B cell (primary cell): ENCODE measurements at places on chromosomes 4 and X.
A peak's percentile ranks its signal among the peaks of the same experiment; 100 is the strongest.

GRCh38 chr4:1705732-1706131 is 6.4 kb downstream of the SLBP start:
- DNase-seq, result no peak

- DNase-seq, result no peak
Measured at GRCh38 chr4:150192986-150193385, 114.7 kb downstream of the DCLK2 start.

DNA sequence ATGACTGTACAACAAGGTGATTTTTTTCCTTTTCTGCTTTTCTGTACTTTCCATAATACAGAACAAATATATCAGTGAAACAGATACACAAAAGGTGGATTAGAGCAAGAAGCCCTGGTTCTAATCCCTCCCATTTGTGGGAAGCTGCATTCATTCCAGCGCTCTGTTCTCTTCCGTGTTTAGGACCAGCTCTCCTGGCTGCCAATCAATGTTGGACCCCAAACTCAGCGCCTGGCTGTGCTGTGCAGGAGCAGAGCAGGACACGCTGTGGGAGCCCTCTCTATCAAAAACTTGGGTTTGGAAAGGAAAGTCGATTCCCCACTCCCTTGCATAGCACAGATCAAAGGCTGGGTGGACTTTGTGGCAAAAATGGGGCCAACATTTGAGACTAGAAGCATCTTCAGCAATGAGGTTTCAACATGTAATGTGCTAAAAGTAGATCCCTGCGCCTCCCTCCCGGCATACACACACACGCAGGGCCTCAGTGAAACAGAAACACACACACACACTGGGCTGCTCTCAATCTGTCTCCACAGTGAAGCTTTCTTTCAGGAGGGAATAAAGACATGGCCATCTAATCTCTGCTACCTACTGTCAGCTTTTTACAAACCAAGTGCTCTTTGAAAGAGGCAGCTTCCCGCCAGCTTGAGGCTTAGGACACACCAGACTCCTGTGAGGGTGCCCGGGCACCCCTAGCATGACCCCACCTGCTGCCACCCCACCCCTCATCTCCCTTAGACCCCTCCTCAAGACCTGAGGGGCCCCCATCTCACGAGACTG is 12.2 kb downstream of the WDR1 start:
- DNase-seq, result no peak

GRCh38 chr4:98937986-98938720 is 9.2 kb upstream of the EIF4E start:
- no peak for DNase-seq

- DNase-seq, result no peak
Measured at GRCh38 chr4:118177126-118177525, 142.8 kb downstream of the NDST3 start.

DNA sequence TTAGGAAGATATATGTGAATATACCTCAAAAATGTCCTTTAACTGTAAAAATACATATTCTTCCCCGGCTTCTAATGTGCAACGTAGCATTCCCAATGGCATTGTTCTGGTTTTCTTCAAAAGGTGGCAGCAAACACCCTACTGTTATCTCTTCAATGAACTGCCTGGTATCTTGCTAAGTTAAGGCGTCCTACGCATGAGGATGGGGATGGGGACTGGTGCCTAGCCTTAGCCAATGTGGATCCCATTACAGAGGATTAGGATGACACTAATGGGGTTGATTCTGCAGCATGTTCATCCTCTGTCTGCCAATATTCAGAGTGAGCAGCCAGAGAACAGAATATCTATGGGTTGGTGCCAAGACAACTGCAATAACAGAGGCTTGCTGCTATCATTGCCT is 334.9 kb upstream of the ADGRL3 start:
- no peak for DNase-seq

DNA sequence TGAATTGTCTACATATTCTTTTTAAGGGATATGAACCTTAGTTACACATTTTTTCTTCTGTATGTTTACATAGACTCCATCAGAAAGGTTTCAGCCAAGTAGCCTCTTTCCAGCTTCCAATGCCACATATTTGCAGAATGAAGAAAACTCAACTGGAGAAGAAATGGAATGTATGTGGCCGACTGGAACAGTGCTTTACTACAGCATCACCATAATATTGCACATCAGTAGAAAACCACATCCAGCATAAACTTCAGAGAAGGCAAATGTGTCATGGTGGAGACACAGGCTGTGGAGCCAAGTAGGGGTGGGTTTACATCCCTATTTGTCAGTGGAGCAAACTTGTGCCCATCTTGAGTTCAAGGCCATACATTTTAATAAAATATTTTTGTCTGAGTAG is 204.8 kb upstream of the LDB2 start:
- DNase-seq, result no peak

- no peak for DNase-seq
Measured at GRCh38 chrX:57227691-57228090, 58.8 kb upstream of the FAAH2 start.

DNA sequence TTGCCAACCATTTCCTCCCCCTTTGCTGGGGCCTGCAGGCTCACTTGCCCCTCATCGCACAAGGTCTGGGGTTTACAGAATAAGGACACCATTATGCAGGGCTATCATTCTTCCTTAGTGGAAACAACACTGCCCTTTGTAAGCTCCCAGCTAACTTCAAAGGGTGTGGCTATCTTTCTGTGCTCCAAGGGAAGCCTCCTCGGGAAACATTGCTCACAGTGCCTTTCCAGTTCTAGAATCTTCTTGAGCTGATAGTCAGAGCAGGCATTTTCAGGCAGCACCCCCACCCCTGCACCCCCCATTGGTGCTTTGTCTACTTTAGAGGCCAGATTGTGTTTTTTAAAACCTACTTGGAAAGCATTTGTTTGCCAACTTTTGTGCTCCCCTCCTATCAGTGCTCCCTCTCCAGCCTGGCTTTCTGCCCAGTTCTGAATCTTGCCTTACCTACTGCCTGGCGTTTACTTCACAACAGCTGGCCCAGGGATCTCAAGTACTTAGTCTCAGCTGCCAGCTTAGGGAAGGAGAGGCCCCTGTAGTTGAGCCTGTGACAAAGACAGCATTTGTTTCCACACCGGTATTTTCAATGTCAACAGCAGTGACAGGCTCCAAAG is 53.5 kb downstream of the PLAC1 start:
- DNase-seq, result no peak

DNA sequence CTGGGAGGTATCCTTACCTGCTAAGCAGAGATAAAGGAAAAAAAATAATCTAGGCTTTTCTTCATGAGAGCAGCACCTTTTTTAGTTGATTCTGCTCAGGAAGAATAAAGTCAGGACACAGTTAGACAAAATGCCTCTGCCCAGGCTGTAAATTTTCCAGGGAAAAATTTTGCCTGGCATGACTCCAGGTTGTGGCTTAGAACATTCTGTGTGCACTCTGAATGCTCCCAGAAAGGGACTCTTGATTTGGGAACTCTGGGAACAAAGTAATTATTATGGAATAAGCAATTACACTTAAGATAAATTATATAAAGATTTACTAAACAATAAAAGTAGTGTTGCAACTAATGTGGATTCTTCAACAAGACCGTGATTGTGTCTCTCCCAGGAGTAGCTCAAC is 826.2 kb upstream of the TENM3 start:
- no peak for DNase-seq

GRCh38 chr4:139208404-139208945 is 31.5 kb upstream of the ELF2 start:
- DNase-seq, result peak; percentile 29

DNA sequence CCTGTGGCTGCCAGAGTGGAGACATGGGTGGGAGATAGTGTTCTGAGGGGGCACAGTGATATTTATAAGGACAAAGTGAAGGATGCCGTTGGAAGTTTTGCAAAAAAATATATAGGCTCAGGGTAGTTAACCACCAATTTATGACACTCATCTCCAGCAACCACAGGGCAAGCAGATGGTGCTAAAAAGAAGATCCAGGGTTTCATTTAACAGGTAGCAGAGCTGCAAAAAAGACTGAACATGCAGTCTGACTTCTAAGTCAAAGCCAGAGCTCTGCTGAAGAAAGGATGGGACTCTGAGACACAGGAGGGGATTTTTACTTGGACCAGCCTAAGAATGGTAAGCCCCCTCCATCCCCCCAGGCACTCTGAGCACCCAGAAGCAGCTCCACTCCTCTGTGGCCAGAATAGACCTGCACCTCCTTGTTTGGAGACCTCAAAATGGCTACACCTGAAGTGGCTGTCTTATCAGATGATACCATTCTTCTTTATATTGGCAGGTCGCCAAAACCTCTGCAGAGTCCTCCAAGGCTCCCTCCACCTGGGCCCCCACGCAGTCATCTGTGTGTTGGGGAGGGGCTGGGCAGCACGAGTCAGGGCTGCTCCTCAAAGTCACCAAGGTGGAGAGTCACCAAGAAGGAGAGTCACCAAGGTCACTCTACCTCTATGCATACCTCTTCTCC is 161.4 kb upstream of the FAM9B start:
- DNase-seq, result no peak

DNA sequence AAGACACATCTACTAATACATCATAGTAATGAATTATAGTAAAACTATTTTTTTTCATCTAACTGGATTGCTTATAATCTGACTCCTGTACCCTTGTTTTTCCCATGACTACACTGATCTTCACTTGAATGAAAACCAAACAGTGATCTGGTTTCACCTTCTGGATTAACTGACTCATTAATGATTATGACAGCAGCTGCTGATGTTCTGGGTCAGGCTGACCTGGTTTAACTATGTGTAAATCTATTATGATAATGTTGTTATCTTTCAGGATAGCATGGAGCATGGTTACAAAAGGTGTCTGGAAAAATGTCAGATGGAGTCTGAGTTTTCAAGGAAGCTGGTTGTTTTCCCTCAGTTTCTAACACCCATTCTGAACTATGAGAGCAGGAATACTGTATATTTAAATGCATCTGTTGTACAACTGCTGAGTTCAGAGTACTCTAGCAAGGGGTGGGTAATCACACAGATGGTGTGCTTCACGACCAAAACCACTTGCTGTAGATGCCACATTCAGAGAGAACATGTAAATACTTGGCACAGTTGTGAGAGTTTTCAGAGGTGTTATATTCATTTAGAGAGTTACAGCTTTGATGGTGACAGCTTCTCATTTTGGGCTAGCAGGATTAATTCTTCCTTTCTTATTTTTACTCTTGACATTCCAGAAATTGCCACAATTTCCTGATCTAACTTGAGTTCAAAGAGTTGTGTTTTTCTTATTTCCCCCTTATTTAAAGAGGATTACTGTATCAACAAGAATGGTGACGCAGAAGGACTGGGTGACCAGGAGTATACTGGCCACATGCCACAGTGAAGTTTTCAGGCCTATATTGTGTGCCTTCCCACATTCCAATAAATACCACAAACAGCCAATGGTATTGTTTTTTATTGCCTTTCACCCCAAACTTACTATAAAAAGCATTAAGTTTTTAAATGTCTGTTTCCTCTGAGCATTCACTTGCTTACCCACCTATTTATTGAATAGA is 249.7 kb upstream of the TET2 start:
- DNase-seq, result no peak

DNA sequence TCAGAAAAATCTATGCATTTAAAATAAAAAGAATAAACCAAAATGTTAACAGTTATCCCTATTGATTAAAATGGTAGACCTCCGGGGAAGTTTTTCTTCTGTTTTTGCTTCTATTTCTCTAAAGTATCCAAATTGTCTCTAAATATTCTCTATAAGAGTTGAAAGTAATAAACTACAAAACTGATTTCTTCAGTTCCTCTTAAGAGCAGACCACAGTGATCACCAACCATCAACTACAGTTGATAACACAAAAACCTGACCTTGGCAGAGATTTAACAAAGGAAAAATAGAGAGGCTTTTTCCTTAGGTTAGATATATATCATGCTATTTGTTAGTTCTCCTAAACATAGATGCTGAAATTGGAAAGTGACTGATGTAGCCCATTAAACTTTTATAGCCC is 27.3 kb downstream of the DDX60 start:
- no peak for DNase-seq

DNA sequence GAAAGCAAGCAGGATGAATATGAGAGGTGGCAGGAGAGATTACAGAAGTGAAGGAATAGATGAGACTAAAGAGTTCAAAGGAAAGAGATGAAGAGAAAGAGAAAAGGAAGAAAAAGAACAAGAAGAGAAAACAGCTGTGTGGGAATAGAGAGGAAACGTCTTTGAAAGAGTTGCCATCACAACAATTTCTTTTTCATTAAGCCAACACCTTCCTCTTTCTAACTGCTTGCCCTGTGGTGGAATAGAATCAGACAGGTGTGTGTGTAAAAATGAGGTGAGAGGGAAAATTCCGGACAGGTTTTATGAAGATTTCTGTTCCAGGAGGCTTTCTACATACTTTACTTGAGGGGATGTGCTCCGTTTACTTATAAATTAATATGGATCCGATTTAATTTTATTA is 28.8 kb downstream of the DTHD1 start:
- DNase-seq, result peak; percentile 33

DNA sequence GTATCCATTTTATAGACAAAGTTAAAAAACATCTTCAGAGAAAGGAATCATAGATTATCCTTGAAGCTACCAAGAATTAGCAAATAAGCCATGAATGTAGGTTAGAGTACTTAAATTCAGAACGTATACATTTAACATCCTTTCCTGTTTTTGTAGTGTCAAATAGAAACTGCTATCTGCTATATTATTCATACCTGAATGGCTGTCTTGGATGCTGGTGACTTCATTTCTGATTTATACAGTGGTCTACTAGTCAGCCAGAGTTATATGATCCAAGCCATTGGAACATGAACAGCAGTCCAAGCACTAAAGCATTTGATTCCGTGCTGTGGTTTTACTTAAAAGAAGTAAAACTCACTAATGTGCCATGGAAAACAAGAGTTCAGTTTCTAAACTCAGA is 58.3 kb upstream of the VSIG4 start:
- DNase-seq, result no peak

DNA sequence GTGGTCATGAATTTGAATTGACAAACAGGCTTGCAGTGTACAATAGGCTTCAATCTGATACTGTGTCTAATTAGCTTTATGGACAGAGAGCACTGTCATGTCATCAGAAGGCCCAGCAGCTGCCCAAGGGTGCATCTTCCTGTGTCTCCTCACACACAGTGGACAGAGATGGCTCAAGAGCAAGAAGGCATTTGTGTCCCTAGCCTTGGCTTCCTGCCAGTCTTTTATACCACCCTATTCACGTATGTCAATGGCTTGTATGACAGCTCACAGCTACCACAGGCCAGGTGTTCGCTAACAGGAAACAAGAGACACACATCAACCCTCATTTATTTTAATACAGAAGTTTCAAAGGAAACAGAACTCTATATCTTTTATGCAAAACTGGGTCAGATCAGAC is 874.0 kb upstream of the AGA start:
- no peak for DNase-seq

- DNase-seq, result no peak
Measured at GRCh38 chr4:4386296-4386735, 586 bp upstream of the NSG1 start.

DNA sequence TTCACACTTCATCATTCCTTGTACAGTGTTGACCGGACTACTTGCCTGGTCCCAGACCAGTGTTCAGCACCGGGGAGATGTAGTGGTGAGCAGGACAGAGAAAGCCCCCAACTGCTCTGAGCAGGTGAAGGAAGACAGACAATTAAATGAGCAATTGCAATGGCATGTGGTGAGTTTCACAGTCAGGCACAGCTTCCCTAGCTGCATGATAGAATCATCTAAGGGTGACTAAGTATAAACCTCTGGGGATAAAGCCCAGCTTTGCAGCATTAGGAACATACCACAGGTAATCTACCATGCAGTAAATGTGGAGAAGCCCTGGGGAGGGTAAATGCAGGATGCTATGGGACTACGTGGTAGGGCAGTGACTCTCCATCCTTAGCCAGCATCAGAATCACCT is 47.8 kb downstream of the TMA16 start:
- no peak for DNase-seq
